ENCODE measurements at places on chromosomes 1 and 21. TPM values are rescaled to one million over a fixed set of nuclear protein-coding genes. Genes with fewer than 3 reads are reported as not detected.

CLIC6 gene
- total RNA-seq = 1.8 TPM

DNA sequence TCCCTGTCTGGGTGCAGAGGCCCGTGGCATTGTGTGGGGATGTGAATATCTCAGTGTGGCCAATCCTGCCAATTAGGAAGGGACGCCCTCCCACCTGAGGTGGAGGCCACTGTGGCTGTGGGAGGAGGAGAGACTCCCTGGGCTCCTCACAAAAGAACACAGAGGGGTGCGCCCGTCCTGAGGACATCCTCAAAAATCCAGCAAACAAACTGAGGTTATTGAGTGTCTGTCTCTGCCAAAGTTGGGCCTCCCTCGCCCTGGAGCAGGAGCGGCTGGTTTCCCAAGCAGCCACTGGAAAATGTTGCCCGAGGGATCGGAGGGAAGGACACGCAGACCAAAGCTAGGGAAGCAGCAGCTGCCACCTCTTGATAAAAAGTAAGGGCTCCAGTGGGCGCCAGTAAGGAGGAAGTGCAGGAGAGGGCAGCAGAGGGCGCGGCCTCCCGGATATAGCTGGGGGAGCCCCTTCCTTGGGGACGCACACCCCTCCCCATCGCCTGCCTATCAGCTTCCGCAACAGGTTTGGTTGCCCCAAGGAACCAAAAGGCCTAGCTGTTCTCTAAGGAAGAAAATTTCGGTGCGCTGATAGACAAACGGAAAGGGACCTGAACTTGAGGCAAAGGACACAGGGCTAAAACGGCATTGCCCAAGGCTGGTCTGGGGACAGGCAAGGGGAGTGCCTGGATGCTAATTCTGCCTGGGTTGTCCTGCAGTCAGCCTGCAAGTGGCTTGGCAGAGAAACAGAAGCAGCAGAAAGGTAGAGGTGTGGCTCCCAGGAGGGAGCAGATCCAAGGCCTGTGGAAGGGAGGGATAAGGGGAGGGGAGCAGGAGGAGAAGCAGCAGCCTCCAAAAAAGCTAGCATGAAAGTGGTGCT lies 1.7 kb upstream of the GRIK3 start:
- DNase-seq = peak; percentile 86

- no peak for DNase-seq
These were observed 84.1 kb upstream of the SERBP1 start for GRCh38 chr1:67514300-67514699.

DNA sequence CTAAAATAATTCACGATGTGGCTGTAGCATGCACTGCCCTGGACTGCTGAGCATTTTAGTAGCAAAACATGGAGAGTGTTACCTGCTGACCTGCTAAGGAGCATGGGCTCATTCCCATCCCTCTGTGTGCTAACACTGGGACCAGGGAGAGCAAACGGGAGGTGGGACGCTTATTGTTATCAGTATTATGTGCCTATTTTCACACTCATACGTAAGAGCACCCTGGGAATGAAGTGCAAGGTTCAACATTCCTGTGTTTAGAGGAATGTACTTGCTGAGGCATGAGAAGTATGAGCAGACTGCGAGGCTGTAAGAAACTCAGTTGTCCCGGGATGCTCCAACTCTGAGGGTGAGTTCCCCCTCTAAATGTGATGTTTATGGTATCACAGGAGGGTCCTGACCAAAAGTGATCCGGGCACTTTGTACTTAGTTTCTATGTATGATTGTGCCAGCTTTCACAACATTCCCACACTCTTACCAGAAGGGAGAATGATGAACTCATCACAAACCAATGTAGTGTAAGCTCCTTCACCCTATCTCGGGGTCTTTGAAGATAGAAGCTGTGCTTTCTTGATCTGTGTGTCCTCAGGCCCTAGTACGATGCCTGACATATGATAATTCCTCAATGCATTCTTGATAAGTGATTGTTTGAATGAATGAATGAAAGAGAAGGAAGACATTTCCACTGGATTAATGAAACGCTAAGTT lies 164.8 kb downstream of the KCNJ6 start:
- DNase-seq = peak; percentile 24

GRCh38 chr1:23838401-23838866 lies 13.2 kb upstream of the HMGCL start:
- peak; percentile 83 for DNase-seq

GRCh38 chr1:25904943-25905679 lies 1.1 kb downstream of the STMN1 start:
- peak; percentile 98 for DNase-seq

Data from endodermal cell (in vitro differentiated cells).